Activated naive CD4-positive, alpha-beta T cell treated with anti-CD3 and anti-CD28 coated beads for 36 hours (primary cell): ENCODE measurements at places on chromosomes 1 and 21. TPM values are rescaled to one million over a fixed set of nuclear protein-coding genes. Genes with fewer than 3 reads are reported as not detected.

GRCh38 chr1:101365878-101366277 lies 129.1 kb downstream of the S1PR1 start:
- no peaks in the 10 kb centered on the region for H3K27me3 ChIP-seq
- DNase-seq: no peak
- H3K27ac ChIP-seq: no peak overlapping the region
- no peak overlapping the region for H3K4me3 ChIP-seq

RASSF5 gene
- 257 TPM for total RNA-seq

TRIM46 gene
- total RNA-seq: 3.6 TPM

GRCh38 chr1:175665616-175666015 lies 77.8 kb downstream of the TNR start:
- H3K27me3 ChIP-seq: peaks cover 5% of the 10 kb centered on the region
- no peaks in the 10 kb centered on the region for H3K4me1 ChIP-seq
- DNase-seq: no peak

DNA sequence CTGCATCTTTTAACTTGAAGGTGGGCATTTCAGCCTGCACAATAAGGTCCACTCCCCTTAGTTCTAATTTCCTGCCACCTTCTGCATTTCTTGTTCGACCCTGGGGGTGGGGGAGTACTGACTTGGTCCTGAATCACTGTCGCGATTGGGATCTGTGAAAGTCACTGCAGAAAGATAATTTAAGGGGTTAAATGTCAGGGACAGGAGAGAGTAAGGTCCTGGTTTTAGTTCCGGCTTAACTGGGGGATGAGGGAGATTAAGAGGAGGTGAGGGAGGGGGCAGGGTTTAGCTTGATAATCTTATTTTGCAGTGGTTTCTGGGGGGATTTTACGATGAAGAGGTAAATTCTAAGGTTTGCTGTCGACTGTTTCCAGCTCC lies 128.1 kb downstream of the MRPS6 start:
- peak overlapping the region; percentile 61 for H3K4me3 ChIP-seq
- H3K27me3 ChIP-seq: no peaks in the 10 kb centered on the region
- no peak overlapping the region for H3K27ac ChIP-seq

GRCh38 chr1:106897976-106898375 lies 158.5 kb upstream of the PRMT6 start:
- H3K27me3 ChIP-seq: no peaks in the 10 kb centered on the region
- H3K4me1 ChIP-seq: no peaks in the 10 kb centered on the region
- no peak overlapping the region for H3K4me3 ChIP-seq
- H3K36me3 ChIP-seq: no peaks in the 10 kb centered on the region
- no peak overlapping the region for H3K27ac ChIP-seq
- no peak for DNase-seq

AVPR1B gene
- total RNA-seq: not detected

DNA sequence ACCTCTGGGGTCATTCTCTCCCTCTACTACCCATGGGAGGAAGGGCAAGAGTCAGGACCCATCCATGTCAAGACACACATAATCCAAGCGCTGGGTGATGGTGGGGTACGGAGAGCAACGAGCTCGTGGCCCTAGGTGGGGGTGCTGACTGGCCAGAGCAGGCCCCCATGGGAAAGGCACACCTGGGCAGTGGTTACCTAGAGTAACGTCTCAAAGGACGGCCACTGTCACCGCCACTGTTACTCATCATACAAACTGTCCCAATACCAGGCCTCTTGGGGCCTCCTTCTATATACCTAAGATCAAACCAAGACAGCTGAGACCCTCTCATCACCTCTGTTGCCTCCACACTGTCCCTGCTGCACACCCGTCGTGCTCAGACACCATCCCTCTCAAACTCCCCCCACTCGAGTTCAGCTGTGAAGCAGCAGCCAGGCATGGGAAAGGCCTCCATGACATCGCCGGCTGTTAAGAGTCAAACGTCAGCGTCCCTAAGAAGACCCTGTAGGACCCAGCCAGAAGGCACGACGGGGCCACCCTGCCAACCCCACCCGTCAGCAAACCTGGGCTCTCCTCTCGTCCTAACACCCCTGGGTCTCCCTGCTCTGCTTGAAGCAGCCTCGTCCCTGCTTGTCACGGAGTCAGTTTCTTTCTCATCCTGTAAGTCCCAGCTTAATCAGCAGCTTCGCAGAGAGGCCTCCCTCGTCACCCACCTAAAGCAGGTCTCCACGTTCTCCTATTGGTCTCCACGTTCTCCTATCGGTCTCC lies 15.3 kb downstream of the NPHP4 start:
- DNase-seq: no peak
- no peak overlapping the region for H3K4me3 ChIP-seq
- H3K27ac ChIP-seq: no peak overlapping the region
- peaks cover 4% of the 10 kb centered on the region for H3K4me1 ChIP-seq
- H3K27me3 ChIP-seq: no peaks in the 10 kb centered on the region
- H3K36me3 ChIP-seq: peaks cover 8% of the 10 kb centered on the region

OXCT2 gene
- total RNA-seq: 0.52 TPM

DNA sequence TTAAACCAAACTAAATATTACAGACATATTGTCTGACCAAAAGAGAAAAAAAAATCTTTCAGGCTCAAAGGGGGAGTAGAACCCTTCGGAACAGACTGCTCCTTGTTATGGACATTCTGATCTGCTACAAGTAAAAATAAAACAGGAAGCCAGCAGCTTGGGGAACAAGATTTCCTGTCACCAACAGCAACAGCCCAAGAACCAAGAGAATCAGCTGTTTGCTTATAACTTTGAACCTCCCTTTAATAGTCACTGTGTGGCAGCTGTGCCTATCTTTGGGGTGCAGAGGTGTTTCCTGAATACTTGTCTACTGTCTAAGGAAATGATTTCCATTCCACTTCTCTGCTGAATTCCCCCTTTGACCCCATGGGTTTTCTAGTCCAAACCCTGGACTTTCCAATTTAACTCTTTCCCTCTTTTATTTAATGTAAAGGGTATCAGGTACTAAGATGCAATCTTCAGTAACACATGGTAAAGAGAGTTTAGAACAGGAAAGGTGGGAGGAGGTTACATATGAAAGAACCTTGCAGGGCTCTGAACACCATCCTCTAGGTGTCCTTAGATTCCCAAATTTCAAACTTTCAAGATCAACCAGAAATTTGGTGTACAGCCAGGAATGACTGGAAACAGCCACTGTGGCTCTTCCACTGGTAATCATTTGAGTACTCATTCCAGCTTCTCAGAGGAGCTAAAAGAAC lies 38.6 kb downstream of the GPR3 start:
- H3K36me3 ChIP-seq: peaks cover 11% of the 10 kb centered on the region
- H3K27ac ChIP-seq: peak overlapping the region; percentile 76
- H3K27me3 ChIP-seq: no peaks in the 10 kb centered on the region
- DNase-seq: peak; percentile 41
- H3K4me1 ChIP-seq: peaks cover 84% of the 10 kb centered on the region

ABCA4 gene
- 0.10 TPM for total RNA-seq

OR2L5 gene
- not detected for total RNA-seq

- no peak overlapping the region for H3K27ac ChIP-seq
- H3K27me3 ChIP-seq: peaks cover 40% of the 10 kb centered on the region
- peaks cover 2% of the 10 kb centered on the region for H3K4me1 ChIP-seq
- H3K4me3 ChIP-seq: no peak overlapping the region
- H3K36me3 ChIP-seq: no peaks in the 10 kb centered on the region
These were observed 10.4 kb downstream of the DLGAP3 start for GRCh38 chr1:34918977-34919561.

GRCh38 chr21:21373969-21374368 lies 375.8 kb downstream of the NCAM2 start:
- no peaks in the 10 kb centered on the region for H3K36me3 ChIP-seq
- no peak for DNase-seq
- H3K4me3 ChIP-seq: no peak overlapping the region
- H3K4me1 ChIP-seq: no peaks in the 10 kb centered on the region
- H3K27ac ChIP-seq: no peak overlapping the region
- no peaks in the 10 kb centered on the region for H3K27me3 ChIP-seq

DNA sequence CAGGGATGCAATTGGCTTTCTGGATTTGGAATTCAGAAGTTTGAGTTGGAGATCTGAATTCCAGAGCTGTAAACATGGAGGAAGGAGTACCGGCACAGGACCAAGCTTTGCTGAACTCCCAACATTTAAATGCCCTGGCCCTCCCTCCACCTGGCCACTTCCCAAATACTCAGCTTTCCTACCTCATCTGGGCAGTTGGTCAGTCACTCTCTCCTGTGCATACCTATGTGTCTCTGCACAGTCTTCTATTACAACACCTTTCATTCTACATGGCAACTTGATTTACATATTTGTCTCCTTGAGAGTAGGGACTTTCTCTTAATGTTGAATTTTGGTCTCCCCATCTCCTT lies 6.1 kb upstream of the KHDRBS1 start:
- H3K27ac ChIP-seq: no peak overlapping the region
- no peaks in the 10 kb centered on the region for H3K36me3 ChIP-seq
- H3K4me3 ChIP-seq: no peak overlapping the region
- H3K4me1 ChIP-seq: peaks cover 5% of the 10 kb centered on the region

GRCh38 chr1:34907487-34908090 lies 21.9 kb downstream of the DLGAP3 start:
- H3K27ac ChIP-seq: no peak overlapping the region
- peaks cover 4% of the 10 kb centered on the region for H3K27me3 ChIP-seq
- no peaks in the 10 kb centered on the region for H3K4me1 ChIP-seq
- no peak overlapping the region for H3K4me3 ChIP-seq

GRCh38 chr1:174954073-174954460 lies 45.7 kb upstream of the CACYBP start:
- no peak overlapping the region for H3K27ac ChIP-seq
- H3K4me1 ChIP-seq: peaks cover 25% of the 10 kb centered on the region
- H3K36me3 ChIP-seq: no peaks in the 10 kb centered on the region

CZIB gene
- 44.4 TPM for total RNA-seq

DNA sequence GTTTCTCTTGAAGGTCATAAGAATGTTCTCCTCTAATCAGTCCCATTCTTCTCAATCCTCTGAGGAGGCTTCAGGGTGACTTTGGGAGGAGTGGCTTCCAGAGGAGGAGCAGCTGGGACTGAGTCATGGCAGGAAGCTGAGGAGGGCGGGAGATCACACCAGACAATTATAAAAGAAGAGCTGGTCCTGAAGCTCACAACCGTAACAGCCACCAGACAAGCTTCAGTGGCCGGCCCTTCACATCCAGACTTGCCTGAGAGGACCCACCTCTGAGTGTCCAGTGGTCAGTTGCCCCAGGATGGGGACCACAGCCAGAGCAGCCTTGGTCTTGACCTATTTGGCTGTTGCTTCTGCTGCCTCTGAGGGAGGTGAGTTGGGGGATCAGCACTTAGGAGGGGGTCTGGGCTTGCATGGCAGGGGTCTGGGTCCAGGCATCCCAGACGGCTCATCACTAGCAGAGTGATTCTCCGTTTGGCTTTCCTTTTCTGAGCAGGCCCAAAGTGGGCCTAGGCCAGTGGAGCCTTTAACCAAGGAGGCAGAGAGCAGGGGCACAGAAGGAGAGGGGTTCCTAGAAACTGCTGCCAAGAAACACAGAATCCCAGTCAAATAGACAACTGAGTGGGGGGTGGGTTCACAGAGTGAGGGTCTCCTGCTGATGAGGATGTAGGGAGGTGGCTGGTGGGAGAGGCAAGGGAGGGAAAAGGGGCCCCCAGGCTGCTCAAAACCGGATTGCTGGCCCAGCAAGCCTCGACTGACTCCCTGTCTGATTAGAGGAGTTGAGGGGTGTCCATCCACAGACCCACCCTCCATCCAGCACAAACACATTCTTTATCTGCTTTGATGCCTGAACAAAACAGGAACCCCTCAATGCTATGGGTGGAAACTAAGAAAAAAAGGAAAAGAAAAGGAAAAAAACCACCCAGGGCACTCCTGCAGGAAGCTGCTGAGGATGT lies at the start of gene ECM1:
TSS of gene ECM1 (plus strand) at position 198 of the 953 bp plus-strand sequence. CDS start at position 299, 101 bp downstream.
- DNase-seq: no peak
- H3K27me3 ChIP-seq: no peaks in the 10 kb centered on the region
- H3K27ac ChIP-seq: no peak within 1 kb of the TSS
- peaks cover 19% of the 10 kb centered on the region for H3K36me3 ChIP-seq
- no peak within 1 kb of the TSS for H3K4me3 ChIP-seq

PRAMEF4 gene
- total RNA-seq: not detected

GRCh38 chr21:38396325-38396724 lies 102.0 kb downstream of the ERG start:
- no peak overlapping the region for H3K4me3 ChIP-seq
- no peaks in the 10 kb centered on the region for H3K4me1 ChIP-seq
- H3K27me3 ChIP-seq: peaks cover 23% of the 10 kb centered on the region
- no peak for DNase-seq
- H3K27ac ChIP-seq: no peak overlapping the region

STXBP3 gene
- 29.1 TPM for total RNA-seq

DNA sequence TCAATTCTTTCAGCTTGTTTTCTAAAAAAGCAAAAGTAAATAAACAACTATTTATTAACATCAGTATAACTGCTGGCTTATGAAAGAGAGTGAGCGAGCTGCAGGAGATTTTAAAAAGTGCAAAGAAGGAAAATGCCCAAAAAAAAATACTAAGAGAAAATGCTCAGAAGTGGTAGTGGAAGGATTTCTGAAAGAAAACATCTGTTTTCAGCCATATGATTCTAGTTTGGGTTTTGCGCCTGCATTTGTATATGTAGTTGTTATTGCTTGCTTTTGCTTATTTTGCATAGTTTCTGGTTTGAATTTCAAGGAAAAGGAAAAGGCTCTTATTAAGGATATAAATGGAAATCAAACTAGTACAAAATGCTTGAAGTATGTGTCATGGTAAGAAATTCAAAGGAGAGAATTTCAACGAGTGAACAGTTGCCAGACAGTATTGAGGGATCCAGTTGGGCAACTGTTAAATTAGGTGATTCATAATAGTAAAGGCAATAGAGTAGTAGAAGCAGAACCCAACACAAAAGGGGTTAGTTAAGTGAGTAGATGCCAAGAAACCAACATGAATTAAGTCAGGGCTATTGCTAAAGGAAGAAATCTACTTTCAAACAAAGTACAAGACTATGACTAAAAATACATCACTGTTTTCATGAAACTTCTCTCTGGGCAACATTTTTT lies 1.2 kb downstream of the GBP5 start:
- H3K27me3 ChIP-seq: no peaks in the 10 kb centered on the region
- peaks cover 42% of the 10 kb centered on the region for H3K36me3 ChIP-seq

CTSS gene
- 37.7 TPM for total RNA-seq

DNA sequence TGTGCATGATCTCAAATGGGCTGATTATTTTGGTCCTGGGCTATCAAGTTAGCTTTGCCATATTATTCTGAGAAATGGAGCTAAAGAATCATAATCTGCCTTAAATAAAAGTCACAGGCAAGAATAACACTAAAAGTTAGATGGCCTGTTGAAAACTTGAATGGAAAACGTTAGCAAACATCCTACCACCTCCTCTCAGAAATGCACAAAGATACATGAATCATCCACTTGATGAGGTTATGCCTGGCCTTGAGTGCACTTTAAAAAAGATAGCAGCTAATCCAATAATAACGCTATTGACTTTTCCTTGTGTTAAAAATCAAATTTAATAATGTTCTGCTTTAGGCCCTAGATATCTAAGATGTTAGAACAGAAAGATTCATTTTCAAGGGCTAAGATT lies 108.0 kb downstream of the KCNJ6 start:
- H3K4me1 ChIP-seq: no peaks in the 10 kb centered on the region
- no peak for DNase-seq
- peaks cover 18% of the 10 kb centered on the region for H3K27me3 ChIP-seq
- H3K27ac ChIP-seq: no peak overlapping the region
- H3K36me3 ChIP-seq: peaks cover 2% of the 10 kb centered on the region
